ENCODE measurements at places on chromosomes 5 and 9. TPM values are rescaled to one million over a fixed set of nuclear protein-coding genes. Genes with fewer than 3 reads are reported as not detected.

ADAMTS19 gene
- 0.29 TPM for total RNA-seq

TNFSF15 gene
- total RNA-seq: 2.0 TPM

PCDHB2 gene
- 9.8 TPM for total RNA-seq

OTP gene
- total RNA-seq: 0.15 TPM

PCBD2 gene
- 11.0 TPM for total RNA-seq

SPAAR gene
- total RNA-seq: 4.8 TPM

PNPLA7 gene
- 17.7 TPM for total RNA-seq

PTPRD gene
- total RNA-seq: 2.9 TPM

DNA sequence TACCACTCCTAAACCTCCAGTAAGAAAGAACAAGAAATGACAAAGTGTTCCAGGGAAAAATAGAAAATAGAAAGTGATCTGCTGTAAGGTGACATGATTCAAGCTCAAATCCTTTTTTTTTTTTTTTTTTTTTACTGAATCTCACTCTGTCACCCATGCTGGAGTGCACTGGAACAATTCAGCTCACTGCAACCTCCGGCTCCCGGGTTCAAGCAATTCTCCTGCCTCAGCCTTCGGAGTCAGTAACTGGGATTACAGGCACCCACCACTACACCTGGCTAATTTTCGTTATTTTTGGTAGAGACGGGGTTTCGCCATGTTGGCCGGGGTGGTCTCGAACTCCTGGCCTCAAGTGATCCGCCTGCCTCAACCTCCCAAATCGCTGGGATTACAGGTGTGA, 35.9 kb downstream of the TTLL11 start:
- no peak for DNase-seq
- H3K4me3 ChIP-seq: no peak overlapping the region
- no peak overlapping the region for H3K27ac ChIP-seq
- H3K36me3 ChIP-seq: no peaks in the 10 kb centered on the region
- H3K4me1 ChIP-seq: no peaks in the 10 kb centered on the region

GRCh38 chr9:113687680-113688371, 188.3 kb upstream of the ZNF618 start:
- no peaks in the 10 kb centered on the region for H3K36me3 ChIP-seq

DNA sequence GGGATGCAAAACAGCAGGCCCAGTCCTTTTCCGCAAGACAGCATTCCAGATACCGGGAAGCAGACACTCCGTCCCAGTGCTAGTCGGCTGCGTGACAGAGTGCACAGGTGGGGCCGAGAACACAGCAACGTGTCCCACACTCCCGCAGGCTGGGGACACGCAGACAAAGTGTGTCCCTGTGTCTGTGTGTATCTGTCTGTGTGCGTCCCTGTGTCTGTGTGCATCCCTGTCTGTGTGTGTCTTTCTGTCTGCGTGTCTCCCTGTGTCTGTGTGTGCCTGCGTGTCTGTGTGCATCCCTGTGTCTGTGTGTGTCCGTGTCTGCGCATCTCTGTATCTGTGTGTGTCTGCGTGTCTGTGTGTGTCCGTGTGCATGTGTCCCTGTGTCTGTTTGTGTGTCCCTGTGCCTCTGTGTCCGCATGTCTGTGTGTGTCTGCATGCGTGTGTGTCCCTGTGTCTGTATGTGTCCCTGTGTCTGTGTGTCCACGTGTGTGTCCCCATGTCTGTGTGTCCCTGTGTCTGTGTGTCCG, 137.0 kb downstream of the MRPL36 start:
- no peak for DNase-seq
- H3K36me3 ChIP-seq: no peaks in the 10 kb centered on the region

DNA sequence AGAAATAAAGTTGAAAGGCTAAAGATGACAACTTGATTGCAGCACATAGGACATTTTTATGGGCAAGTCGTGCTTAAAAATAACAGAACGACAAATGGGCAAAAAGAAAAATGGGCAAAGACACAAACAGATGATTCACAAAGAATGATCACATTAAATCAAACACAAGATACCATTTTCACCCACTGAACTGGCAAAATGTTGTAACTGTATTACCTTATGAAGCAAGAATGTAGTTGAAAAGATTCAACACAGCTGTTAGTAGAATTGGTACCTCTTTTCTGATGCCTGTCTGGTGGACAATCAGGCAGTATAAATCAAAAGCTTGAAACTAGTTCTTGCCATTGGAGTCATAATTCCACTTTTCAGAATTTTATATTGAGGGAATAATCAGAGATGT, 81.0 kb upstream of the PALM2AKAP2 start:
- H3K4me1 ChIP-seq: no peaks in the 10 kb centered on the region
- DNase-seq: no peak
- H3K27me3 ChIP-seq: no peaks in the 10 kb centered on the region
- H3K4me3 ChIP-seq: no peak overlapping the region

DNA sequence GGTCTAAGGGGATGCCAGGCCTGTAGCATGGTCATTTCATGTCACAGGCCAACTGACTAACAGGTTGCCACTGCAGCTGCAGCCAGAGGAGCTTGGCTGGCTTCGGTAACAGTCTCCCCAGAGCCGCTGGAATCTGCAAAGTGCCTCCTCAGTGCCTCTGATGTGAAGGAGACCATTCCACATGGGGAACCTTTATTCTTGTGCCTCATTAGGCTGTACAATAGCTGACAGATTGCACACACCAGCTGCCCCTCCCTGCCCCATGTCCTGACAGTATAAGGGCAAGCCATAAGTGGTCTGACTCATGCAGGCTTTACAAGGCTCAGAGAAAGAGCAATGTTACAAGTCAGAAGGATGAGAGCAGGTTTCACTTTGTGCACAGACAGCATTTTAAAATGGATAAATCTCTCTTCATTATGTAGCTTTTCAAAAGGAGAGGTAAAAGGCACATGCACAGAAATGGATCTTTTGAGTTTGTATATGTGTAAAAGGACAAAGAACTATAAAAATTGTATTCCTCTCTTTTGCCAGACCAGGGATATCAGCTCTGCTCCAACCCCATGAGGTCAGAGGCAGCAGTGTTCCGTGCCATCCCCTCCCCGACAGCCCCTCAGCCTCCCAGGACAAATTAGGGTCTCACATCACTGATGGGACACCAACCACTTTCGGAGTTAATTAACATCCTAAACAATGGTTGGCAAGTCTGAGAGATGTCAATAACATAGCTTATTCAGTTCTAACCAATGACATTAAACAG, 467.8 kb downstream of the TMEM232 start:
- no peak for DNase-seq
- no peaks in the 10 kb centered on the region for H3K27me3 ChIP-seq
- no peaks in the 10 kb centered on the region for H3K4me1 ChIP-seq
- H3K4me3 ChIP-seq: no peak overlapping the region

- H3K27me3 ChIP-seq: no peaks in the 10 kb centered on the region
- no peaks in the 10 kb centered on the region for H3K4me1 ChIP-seq
- no peaks in the 10 kb centered on the region for H3K36me3 ChIP-seq
- no peak overlapping the region for H3K4me3 ChIP-seq
- DNase-seq: no peak
Observed at GRCh38 chr9:4148751-4149150, 151.1 kb downstream of the GLIS3 start.

DNA sequence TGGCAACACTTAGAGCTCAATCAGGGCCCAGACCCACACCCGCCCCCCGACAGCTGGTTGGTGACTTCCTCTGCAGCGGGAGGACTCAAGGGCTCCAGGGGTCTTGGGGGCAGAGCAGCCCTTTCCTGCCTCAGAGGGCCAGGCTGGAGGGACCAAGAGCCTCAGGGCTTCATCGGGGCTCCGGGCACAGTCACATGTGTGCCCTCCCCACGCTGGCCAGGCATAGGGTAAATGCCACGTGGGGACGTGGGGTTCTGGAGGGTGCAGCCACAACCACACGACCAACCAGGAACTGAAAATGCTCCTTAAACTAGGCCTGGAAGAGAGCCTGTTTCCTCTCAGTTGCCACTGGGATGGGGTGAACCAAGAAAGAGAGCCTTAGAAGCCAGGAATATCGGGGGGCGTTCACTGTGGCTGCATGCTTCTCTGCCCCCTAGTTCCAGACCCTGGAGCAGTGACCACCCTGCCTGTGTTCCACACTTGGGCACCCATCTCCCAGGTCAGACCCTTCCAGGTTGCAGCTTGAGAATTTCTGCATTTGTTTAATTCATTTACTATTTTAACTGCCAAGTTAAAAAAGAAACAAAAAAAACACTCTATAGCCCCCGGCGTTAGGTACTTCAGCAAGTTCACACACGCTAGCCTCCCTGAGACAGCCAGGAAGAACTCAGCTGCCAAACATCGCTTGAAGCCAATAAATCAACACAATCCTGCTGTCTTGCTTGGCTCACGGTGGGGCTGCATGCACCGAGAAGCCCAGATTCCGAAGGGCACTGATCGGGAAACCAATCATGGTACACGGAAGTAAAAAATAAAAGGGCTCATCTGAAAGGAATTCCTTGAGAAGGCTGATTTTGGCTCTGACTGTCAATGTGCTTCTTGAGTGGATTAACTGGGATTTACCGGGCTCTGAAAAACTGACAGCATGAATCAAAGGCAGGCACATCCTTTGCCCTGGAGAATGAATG, 56.1 kb upstream of the PHYKPL start:
- H3K4me3 ChIP-seq: no peak overlapping the region
- no peak for DNase-seq
- peaks cover 4% of the 10 kb centered on the region for H3K4me1 ChIP-seq

GRCh38 chr9:111597852-111598732, 1.4 kb downstream of the PTGR1 start:
- H3K4me3 ChIP-seq: peak overlapping the region; percentile 90
- H3K27ac ChIP-seq: peak overlapping the region; percentile 94
- H3K27me3 ChIP-seq: no peaks in the 10 kb centered on the region
- H3K36me3 ChIP-seq: no peaks in the 10 kb centered on the region

GRCh38 chr9:34558919-34559623, 30.5 kb downstream of the CNTFR start:
- no peak for DNase-seq
- no peaks in the 10 kb centered on the region for H3K27me3 ChIP-seq
- no peaks in the 10 kb centered on the region for H3K36me3 ChIP-seq
- H3K4me1 ChIP-seq: peaks cover 10% of the 10 kb centered on the region

DNA sequence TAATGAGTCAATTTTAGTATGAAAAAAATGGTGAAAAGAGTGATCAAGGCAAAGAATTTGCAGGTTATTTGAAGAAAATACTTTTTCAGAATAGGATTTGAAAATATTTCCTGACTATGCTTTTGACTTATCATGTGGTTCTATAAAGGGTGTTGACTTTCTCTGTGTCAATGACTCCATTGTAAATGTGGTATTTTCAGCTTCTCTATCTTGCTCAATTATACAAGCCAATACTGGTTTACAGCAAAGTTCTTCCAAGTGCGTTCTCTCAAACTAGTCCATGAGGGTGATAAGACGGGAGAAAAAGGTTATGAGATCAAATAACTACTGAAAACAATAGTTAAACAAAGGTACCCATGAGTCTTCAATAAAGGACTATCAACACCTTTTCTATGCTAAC, 21.7 kb downstream of the IL33 start:
- no peaks in the 10 kb centered on the region for H3K27me3 ChIP-seq
- no peak overlapping the region for H3K27ac ChIP-seq
- no peak overlapping the region for H3K4me3 ChIP-seq
- DNase-seq: no peak

GRCh38 chr9:78654324-78654723, 357.4 kb downstream of the PSAT1 start:
- DNase-seq: no peak
- H3K4me3 ChIP-seq: no peak overlapping the region
- H3K27me3 ChIP-seq: no peaks in the 10 kb centered on the region
- no peaks in the 10 kb centered on the region for H3K4me1 ChIP-seq

GRCh38 chr5:179256328-179257175, 88.7 kb downstream of the ADAMTS2 start:
- H3K36me3 ChIP-seq: no peaks in the 10 kb centered on the region
- no peaks in the 10 kb centered on the region for H3K27me3 ChIP-seq
- H3K4me1 ChIP-seq: no peaks in the 10 kb centered on the region
- DNase-seq: peak; percentile 17

DNA sequence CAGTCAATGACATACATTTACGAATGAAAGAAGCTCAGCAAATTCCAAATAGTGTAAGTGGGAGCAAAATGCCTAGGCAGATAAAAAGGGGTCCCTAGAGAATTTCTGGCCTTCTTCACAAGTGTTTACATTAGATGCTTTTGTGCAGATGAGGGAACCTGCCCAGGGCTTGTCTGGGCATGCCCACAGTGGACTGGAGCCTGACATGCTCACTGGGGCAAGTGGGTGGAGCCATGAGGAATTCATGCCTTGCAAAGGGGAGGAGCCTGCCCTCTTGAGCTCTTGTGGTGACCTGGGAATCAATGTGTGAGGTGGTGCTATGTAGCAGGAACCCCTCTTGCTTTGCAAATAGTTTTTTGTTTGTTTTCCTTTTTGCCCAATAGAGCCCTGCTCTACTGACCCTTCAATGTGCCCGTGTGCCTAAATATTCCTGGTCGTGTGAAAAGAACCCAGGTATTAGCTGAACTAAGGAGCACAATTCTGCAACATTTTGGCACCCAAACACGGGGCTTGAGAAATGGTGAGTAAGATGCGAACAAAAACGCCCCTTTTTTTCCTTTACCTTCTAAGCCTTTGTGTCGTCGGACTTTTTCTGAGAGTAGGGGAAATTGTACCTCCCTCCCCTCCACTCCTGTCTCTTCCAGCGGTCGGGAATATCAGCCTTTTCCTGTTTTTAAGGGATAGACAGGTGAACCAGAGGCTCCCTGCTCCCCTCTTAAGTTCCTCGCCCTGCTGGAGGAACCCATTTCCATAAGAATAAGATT, 433.8 kb upstream of the CDH9 start:
- no peak for DNase-seq
- H3K36me3 ChIP-seq: no peaks in the 10 kb centered on the region
- no peaks in the 10 kb centered on the region for H3K4me1 ChIP-seq
- H3K27ac ChIP-seq: no peak overlapping the region
- no peaks in the 10 kb centered on the region for H3K27me3 ChIP-seq

DNA sequence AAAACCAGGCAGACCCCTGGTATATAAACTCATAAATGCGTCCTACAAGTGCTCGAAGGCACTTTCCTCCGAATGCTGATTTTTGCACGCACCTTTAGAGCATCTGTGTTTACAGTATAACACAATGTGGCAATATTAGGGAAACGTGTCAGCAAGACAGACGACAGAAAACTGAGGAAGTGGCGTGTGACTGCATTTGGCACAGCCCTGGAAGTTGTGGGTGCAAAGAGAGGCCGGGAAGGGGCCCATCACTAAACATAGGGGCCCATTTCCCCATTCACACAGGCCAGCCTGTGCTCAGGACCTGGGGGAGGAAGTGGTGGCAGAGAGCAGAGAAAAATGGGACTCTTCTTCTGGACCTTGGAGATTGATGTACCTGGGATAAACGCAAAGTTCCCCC, 48.2 kb downstream of the RASGEF1C start:
- H3K27me3 ChIP-seq: no peaks in the 10 kb centered on the region
- H3K27ac ChIP-seq: no peak overlapping the region
- no peaks in the 10 kb centered on the region for H3K36me3 ChIP-seq
- H3K4me1 ChIP-seq: no peaks in the 10 kb centered on the region
